ENCODE measurements at places on chromosomes 1 and 21.

DNA sequence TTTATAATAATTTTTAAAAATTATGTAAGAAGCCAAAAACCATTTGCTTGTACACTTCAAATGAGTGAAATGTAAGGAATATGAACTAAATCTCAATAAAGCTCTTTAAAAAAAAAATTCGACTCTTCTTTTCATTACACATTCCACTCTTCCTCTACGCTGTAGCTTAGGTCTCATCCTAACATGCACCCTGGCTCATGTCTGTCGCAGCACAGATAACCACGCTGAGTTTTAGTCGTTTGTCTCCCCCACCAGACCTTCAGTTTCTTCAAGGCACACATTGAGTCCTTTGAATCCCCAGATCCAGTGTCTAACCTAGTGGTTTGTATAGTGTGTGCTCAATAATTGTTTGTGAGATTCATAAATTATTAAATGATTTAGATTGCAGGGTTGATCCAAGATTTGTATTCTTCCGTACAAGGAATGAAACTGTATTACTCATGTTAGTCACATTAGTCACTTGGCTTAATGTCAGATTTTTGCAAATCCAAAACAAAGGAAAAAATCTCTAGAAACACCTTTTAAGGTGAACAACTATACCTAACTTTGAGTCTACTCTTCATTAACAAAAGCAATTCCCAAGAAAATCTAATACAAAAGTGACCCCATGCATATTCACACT lies 57.3 kb downstream of the SLC25A24 start:
- DNase-seq = no peak

- peak; percentile 97 for DNase-seq
These were observed 121.2 kb downstream of the SLC45A1 start for GRCh38 chr1:8439015-8439702.

DNA sequence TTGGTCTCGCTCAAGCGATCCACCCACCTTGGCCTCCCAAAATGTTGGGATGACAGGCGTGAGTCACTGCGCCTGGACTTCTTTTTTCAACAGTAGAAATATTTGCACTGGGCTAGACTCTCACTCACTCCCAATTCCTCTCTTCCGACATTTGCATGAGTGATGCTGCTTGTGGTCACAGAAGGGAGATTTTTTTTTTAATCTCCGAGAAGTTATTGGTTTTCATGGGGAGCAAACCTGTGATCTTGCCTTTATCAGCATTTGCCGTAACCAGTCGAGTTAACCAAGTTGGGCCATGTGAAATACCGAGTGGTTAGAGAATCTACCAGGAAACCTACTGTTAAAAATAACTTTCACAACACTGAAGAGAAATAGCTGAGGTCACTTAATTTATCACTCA lies 21.1 kb downstream of the ERG start:
- no peak for DNase-seq

- DNase-seq = no peak
These were observed 197.6 kb downstream of the CAMTA1 start for GRCh38 chr1:6982860-6983259.

- no peak for DNase-seq
These were observed 153.0 kb upstream of the WNT4 start for GRCh38 chr1:22295856-22296255.

DNA sequence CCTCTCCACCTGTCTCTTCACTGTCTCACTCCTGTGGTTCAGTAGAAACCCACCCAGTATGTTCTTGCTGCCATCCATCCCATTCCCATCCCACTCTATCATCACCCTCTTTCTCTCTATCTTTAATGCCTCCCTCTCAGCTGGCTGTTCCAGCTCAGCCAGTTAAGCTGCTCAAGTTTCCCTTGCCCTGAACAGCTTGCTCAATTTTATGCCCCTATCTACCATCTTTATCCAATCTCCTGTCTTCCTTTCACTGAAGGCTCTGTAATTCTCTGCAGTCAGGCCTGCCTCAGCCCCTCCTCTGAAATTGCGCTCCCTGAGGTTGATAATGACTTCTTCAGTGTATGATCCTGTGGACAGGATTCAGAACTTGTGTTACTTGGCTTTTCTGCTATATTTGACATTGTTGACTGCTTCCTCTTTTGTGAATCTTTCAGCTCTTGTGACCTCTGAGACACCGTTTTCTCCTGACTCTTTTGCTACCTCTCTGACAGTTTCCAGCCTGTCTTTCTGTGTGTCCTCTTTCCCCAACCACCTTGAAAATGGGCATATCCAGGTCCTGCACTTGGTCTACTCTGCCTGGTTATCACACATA lies 13.9 kb upstream of the BCAR3 start:
- DNase-seq = no peak

DNA sequence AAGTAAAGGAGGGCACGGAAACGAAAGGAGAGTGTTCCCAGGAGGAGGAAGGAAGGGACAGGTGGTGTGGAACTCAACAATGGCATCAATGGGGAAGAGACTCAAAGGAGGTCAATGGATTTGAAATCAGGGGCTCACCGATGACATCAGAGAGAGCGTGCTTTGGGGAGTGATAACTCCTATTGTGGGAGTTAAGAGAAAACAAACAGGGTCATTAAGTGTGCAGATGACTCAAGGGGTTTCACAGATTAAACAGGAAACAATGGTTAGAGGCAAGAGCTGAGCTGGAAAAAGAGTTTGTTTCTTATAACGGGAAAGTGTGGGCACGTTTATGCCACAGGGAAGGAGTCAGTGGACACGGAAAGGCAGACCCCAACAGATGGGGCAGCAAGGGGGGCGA lies 629.1 kb downstream of the SMYD3 start:
- no peak for DNase-seq

DNA sequence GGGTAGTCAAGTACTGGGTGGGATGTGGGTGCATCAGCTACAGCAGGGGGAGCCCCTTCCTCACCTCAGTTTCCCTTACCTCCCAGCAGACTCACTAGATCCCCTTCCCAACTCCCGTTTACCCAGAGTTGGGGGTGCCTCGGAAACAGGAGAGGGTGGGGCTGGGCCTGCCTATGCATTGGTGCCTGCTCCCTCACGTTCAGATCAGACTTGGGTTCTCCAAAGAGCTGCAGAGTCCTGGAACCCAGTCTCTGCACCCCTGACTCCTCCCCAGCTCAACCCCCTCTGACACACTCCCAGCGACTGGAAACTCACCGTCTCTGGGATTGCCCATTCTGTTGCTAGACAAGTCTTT lies 6.0 kb downstream of the FOXO6 start:
- DNase-seq = no peak

DNA sequence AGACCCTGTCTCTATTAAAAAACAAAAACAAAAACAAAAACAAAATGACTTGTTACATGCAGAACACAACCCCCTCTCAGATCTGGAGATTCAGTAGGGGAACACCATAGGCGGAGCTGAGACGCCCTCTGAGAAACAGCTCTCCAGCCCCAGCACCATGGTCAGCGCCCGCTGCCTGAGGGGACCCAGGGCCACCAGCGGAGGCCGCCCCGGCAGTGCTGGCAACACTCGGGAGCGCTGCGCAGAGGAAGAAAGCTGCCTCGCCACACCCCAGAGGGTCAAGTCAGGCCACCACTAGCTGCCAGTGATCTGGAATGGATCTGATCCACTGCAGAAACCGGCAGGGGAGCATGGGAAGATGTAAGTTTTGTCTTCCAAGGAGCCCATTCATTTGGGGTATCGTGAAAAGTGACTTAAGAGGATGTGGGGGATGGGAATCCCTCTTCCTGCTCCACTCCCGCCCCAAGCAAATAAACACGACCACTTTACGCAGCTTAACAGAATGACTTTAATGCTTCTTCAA lies 3.1 kb downstream of the ACTA1 start:
- DNase-seq = no peak

GRCh38 chr1:197933647-197934046 lies 16.5 kb downstream of the LHX9 start:
- no peak for DNase-seq

DNA sequence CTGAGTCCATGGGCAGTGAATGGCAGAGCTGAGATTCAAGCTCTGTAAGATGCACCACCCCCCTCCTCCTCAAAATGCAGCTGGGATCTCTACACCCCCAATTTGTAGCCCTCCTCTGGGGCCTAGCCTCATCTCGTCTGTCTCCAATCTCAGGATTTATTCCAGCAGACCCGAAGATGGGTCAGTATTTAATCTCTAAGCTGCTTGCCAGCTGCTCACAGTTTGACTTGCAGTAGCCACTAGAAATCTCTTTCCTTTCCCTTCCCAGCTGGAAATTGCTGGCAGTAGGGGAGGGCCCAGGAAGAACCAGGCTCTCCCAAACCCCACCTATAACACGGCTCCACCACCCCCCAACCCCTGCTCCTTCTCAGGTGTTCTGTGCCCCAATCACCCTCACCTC lies 1.5 kb downstream of the LACTBL1 start:
- DNase-seq = no peak

GRCh38 chr1:111227434-111227833 lies at the start of gene CHI3L2:
Gene CHI3L2 (plus strand): TSS chr1:111227713. CDS start chr1:111227730, 17 bp downstream.
- no peak for DNase-seq

DNA sequence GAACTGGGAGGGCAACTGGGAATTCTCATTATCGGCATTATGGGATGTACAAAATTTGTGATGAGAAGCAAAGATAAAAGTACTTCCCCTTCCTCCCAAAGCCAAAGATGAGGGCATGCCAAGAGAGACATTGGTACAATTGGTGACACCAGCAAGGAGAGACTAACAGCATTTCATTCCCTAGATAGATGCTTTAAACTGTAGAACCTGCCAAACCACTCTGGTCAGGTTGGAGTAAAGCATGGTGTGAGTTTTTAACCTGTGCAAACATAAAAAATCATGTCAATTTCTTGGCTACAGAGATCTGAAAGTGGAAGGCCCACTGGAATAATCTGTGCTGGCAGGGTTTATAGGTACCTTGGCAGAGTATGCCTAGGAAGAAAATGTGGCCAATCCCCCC lies 19.4 kb downstream of the CTXND2 start:
- no peak for DNase-seq

- DNase-seq = no peak
These were observed 163.2 kb upstream of the LRRC7 start for GRCh38 chr1:69404486-69404885.

DNA sequence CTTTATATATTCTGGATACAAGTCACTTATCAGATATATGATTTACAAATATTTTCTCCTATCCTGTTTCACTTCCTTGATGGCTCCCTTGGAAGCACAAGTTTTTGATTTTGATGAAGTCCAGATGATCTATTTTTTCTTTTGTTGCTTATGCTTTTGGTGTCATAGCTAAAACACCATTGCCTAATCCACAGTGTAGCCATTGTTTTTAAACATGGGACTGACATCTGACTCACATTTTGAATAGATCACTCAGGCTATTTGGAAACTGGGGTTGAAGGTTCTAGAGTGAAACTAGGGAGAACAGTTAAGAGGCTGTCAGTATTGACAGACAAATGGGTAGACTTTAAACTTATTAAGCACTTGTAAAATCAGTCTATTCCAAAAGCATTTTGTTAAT lies 16.6 kb downstream of the AK4 start:
- DNase-seq = no peak

DNA sequence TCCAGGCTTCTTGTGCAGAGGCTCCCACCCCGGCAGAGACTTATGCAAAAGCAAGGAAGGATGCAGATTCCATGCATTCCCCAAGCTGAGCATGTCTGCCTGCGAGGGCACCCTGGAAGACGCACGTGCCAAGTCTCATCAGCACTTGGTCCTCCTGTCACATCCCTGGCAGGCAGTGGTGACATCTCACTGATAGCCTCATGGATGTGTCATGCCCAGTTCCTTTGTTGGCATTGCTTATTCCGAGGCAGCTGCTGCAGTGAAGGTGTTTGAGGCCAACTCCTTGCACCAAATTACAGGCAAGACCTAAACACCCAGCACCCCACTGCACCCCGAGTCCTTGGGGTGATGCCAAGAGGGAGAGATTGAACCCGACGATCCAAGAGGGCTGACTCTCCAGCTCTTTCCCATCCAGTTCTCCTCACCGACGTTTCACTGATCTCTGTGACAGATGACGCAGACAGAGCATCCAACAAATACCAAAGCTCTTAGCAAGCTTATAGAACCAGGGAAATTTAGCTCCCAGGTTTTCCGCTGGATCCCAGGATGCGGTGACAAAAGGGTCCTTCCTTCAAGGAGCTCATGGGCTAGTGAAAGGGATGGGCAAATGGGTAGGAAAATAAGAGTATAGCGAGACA lies 611.1 kb downstream of the AJAP1 start:
- no peak for DNase-seq

DNA sequence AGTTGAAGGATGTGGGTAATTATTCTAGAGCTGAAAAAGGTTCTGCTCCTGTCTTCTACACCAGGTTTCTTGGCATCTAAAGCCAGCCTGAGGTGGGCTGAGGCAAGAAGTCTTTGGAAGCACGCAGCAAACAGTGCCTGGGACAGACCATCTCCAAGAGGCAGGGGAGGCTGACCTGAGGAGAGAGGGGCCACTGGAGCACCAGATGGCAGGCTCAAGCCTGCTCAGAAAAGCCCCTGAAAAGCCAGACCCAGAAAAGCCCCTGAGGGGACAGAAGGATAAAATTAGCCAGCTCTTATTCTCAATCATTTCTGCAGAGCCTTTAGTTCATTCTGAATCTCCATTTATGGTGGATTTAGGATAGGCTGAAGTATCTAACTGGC lies 17.1 kb downstream of the FCRL4 start:
- DNase-seq = no peak

GRCh38 chr1:40306296-40306695 lies 10.8 kb downstream of the COL9A2 start:
- DNase-seq = no peak

GRCh38 chr1:85330711-85331290 lies 54.4 kb upstream of the BCL10 start:
- DNase-seq = no peak

DNA sequence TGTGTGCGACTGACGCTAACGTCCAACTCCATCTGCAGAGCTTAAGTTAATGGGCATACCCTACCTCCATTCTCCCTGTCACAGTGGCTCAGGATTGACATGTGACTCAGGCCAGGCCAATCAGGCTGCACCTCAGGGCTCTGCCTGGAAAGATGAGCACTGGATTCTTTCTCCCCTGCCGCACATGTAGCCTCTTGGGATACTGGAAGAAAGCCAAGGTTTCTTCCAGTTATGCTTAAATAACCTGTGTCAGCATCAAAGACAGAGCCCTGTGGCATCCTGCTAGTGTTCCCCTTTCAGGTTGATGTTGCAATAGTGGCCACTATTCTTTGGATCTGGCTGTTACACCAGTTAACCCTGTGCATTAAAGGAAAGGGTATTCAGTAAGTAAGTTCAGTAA lies 55.0 kb upstream of the SYT6 start:
- DNase-seq = peak; percentile 25

DNA sequence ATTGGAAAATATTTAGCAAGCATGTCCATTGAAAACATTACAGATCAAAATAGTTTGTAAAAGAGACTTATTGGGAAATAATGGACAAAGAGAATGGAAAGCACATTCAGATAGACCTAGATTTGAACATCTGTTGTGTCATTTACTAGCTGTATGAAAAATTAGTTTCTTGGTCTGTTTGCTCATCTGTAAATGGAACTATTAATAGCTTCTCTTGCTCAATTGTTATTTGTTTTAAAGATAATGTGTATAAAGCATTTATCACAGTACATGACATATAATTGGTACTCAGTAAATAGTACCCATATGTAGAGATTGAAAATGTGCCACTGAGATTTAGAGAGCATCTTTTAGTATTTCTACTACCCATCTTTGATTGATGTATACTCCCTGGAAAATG lies 25.9 kb downstream of the RPAP2 start:
- DNase-seq = no peak

- no peak for DNase-seq
These were observed 58.7 kb upstream of the STUM start for GRCh38 chr1:226489718-226490425.

GRCh38 chr1:67484492-67484891 lies 54.3 kb upstream of the SERBP1 start:
- DNase-seq = no peak

Measured in DMS153 (cell line).